Activated gamma-delta T cell treated with anti-CD3 and anti-CD28 coated beads, Interleukin-2, amount 50 U/mL, for 16 hours (primary cell): ENCODE measurements at places on chromosomes 6 and 20.

DNA sequence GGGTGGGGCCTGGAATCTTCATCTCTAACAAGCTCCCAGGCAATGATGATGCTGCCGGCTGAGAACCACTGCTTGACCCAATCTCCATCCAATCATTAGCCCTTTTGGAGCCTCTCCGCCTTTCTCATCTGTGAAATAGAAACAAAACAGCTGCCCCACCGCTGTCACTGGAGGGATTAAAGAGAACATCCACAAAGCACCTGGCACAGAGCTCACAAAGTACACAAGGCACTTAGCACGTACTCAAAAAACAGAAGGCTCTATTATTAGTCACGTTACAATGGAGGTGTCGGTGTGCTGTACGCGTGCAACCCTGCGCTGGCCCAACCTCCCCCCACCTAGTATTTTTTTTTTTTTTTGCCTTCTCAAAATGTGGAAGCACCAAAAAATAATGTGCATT is 213.5 kb upstream of the ARID1B start:
- DNase-seq: no peak

DNA sequence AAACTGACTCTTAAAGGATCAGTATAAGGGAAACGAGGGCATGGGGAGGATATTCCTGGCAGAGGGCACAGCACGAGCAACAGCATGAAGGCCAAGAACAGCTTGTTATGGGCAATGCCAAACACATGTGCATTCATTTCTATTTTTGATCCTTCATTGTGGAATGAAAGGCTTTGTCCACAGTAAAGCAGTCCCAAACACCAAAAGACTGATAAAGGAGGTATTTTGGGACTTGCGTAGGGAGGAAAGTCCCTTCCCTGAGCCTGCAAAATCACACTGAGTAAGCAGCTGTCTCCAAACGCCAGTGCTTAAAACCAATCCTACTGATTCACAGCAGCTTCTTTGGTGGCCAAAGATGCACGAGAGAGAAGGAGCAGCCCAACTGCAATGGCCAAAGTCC is 138.2 kb downstream of the UNC5CL start:
- no peak for DNase-seq

DNA sequence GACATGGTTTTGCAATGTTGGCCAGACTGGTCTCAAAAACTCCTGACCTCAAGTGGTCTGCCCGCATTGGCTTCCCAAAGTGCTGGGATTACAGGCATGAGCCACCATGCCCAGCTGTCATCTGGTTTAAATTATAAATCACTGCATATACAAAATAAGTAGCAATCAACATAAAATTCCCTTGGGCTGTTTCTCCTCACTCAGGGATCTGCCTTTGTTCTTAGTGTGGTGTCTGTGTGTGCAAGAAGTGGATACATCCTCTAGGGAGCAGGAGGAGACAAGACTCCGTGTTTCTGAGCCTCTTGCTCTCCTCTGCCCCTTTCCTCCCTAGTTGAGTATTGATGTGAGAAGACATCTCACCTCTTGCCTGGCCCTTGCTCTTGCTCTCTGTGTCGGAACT is 65.2 kb upstream of the ADGRF4 start:
- no peak for DNase-seq

DNA sequence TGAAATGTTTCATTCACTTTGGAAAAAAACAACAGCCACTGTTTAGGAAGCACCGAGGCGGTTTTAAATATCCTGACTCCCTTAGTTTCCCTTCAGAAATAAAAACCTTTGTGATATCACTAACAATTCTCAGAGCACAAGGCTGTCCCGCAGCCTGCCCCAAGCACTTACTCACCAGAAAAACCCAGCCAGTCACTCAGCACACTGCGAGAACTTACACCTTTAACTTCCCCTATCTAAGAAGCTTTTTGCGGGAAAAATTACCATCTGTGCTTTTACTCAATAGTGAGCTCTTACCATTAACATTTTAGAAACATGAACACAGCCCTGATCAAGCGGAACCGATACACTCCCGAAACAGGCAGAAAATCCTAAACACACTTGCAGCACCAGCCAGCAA is 9.3 kb downstream of the ZBTB46 start:
- no peak for DNase-seq

DNA sequence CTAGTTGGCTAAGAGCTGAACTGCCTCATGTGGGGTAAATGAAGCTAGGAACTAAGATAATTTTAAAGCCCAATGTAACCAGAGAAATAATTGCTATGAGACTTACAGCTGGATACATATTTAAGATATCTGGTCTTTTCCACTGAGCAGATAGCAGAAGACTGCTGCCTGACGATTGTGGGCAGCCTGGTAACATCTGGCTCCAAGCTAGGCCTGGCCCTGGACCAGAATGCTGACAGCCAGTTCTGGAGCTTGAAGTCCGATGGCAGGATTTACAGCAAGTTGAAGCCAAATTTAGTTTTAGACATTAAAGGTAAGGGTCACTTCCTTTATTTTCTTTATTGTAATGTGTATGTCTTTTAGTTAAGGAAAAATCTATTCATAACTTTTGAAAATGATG is 65.7 kb downstream of the RTN4IP1 start:
- DNase-seq: no peak

- no peak for DNase-seq
Observed at GRCh38 chr6:114404339-114404955, 61.6 kb upstream of the HS3ST5 start.

DNA sequence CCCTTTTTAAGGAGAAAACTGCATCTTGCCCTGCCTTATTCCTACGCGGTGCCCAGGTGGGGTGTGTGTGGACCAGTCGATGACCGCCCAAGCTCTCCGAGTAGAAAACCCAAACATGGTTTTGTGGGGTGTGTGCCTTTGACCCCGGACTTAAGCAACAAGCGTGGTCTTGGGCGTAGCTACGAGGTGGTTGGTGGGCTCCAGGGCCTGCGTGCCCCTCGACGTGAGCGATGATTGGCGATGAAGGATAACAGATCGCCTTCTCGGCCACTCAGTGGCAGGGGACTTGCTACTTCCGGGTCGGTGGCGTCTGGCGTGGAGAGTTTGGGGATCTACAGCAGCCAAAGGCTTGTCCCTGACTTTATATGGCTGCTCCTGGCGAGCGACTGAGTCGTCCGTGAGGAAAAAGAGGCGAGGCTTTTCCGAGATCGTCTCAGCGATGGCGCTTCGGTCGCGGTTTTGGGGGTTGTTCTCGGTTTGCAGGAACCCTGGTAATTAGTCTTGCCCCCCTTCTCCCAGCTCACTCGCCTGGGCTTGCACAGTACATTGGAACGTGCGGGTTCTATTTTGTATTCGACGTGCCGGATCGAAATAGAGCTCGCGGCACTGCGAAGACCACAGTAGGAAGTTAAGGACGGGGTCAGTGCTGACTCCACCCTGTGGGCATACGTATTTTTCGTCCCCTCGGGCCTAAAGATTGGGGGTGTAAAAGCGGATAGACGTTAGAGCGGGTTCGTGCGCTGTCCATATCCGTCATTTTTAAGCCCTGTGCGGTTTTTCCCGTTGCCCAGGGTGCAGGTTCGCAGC is at the start of gene MRPL18:
Gene MRPL18 (plus strand): TSS at position 319 of the 807 bp plus-strand sequence. CDS start 121 bp downstream, at position 440.
- DNase-seq: peak; percentile 83

GRCh38 chr20:44404204-44405181 is 49.0 kb downstream of the HNF4A start:
- DNase-seq: no peak

- no peak for DNase-seq
Observed at GRCh38 chr6:158064725-158065251, 83.1 kb downstream of the SYNJ2 start.

DNA sequence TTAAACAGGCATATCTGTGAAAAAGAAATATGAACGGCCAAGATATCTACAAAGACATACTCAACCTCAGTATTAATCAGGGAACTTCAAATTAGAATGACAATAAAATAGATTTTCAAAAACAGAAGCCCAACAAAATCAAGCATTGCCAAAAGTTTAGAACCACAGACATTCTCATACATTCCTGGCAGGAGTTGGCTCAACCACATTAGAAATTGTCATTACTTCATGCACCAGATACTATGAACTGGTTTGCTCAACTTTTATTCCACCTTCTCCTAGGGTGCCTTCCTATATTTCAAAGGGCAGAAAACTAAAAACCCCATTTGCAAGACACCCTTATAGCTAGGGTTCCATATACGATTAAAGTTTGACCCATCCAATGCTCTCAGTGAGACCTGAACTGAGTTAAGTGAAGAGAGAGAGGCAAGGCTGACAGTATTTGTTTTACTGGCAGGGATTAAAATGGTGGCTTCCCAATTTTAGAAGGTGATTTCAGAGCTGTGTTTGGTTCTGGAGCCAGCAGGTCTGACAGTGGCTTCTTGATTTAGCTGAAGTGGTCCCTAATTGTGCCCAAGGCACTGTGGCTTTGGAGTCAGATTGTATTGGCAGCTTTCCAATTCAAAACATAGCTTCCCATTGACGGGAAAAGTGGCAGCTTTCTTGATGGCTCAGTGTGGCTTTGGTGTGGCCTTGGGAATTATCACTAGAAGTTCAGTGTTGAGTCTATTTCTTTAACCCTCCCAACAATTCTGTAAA is 77.1 kb upstream of the CDYL start:
- no peak for DNase-seq

DNA sequence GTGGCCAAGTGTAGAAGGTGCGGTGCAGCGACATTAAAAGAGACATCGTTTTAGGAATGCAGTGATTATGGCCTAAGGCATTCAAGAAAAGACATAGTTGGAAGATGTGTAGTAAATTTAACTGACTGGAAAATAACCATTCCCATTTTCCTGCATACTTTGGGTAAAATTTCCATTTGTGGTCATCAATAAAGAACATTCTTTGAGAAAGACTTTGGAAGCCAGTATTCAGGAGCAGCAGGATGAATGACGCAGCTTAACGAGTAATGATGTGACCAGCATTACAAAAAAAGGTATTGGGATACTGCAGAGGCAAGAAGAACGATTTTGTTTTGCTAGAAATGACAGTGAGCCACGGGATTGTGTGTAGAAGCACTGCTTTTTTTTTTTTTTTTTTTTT is 7.0 kb upstream of the RWDD1 start:
- DNase-seq: no peak

DNA sequence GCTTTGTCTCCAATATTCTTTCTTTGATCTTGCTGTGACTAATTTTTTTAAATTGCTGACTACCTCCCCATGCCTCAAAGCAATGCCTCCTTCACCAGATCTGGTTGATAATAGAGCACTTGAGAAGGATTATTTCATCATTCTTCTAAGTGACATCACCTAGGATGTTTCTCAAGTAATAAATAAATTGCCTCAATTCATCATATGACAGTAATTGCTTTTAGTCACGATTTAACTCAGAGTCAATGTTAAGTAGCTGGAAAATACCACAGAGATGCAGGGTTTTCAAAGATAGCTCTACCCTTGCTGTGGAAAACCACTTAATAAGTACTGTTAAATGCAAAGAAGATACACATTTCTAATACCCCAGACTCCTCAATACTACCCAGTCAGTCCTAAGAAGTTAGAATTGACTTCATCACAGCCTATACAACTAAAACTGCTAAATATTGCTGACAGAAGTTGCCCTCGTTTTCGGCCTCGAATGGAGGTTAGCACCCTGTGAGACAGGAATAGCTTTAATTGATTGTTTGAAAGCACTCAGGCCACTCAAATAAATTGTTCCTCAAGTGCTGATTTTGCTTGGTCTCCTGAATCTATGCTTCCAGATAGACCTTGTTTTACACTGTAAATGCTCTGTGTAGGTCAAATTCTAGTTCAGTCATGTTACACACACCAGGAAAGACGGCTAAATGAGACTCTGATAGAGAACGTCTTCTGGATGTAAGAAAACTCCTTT is 640.6 kb upstream of the CHD6 start:
- no peak for DNase-seq

DNA sequence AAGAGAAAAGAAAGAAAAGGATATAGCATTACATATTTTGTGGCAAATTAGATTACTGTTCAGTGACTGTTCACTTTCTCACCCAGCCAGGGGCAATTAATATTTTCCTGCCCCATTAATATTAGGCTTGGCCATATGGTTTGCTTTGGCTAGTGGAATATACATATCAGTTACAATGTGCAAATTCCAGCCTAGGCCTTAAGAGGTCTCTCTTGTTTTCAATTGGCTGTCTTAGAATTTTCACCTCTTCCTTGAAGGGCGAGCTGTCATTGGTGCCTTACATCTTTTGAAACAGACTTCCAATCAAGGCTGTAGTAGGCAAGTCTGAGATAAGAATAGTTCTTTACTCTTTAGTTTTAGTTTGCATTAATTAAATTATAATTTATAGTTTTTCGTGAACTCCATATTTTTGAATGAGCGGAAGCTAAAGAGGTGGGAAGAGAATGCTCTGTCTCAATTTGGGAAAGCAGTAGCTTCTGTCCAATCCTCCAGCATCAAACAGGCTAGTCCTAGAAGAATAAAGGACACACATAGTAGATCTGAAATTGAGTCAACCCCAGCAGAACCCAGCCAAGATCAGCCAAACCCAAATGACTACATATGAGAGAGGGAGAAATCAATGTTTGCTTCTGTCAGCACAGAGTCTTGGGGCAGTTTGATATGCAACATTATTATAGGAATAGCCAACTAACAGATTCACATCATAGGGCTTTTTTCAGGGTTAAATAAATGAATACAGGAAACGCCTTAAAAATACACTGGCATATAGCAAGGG is 6.3 kb upstream of the CSNK2A1 start:
- DNase-seq: no peak

- DNase-seq: no peak
Observed at GRCh38 chr6:160030103-160030502, 61.2 kb downstream of the IGF2R start.

DNA sequence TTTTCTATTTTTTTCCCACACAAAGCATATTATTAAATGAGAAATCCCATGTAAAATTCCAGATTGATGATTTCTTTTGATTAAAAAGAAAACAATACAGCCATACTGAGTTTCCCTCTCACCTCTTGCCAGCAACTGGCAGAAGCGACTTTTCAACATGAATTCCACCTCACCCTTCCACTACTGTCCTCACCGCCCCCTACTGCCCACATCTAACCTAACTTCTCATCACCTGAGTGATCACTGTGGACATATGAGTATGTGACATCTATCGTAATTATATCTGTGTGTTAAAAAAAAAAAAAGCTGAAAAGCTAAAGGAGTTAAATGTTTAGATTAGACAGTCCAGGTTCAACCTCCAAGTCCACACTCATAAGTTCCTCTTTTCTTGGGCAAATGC is 528.6 kb downstream of the PRKN start:
- no peak for DNase-seq

DNA sequence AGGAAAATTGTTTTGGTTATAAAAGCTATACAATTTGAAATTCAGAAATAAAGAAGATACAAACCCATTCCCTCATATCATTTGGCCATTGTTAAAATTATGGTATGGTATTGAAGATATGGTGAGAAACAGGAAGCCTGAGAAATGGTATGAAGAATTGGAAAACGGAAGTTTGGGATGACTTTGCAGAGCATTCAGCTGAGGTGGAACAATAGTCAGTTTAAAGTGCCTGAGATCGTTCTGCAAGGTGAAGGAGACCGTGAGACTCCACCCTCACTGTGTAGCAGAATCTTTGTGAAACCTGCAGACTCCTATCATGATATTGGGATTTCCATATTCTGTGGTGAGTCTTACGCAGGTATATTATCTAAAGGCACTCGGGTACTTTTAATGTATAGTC is 97.3 kb downstream of the ADGRB3 start:
- DNase-seq: no peak

DNA sequence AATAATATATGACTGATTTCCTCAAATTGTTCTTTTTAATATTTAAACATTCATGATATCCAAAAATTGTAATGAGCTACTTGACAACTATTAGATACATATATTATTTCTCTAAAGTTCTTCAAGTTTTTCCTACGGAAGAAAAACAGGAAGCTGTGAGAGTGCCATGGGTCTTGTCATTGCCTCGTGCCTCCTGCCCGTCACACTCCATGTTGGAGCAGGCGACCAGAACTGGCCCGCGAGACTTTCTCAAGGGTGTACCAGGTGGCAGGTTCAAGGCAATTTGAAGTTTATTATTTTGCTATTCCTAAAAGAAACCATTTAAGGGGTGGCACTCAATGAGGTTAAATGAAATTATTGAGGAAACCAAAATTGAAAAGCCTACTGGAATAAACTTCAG is 337.2 kb downstream of the HACE1 start:
- DNase-seq: no peak
